D341Med (cell line): ENCODE measurements at places on chromosomes 2 and 18.

- no peak for DNase-seq
Measured at GRCh38 chr18:26185267-26185666, 41.0 kb upstream of the TAF4B start.

GRCh38 chr2:24400207-24400907 is 40.0 kb upstream of the ITSN2 start:
- no peak for DNase-seq

DNA sequence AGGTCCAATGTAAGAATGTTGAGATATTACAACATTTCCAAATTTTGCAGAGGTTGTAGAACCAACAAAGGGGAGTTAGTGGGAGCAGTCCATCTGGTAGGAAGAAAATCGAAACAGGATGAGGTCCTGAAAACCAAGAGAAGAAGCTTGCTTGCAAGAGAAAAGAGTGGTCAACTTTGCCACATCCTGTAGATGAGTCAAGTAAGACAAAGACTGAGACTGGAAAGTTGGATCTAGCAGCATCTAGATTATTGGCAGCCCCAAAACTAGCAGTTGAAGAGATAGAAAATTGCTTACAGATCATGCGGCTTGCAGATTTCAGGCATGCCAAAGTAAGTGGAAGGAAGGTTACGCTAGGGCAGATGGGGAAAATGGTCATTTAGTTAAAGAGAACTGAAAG is 378.9 kb downstream of the GRB14 start:
- DNase-seq = no peak

DNA sequence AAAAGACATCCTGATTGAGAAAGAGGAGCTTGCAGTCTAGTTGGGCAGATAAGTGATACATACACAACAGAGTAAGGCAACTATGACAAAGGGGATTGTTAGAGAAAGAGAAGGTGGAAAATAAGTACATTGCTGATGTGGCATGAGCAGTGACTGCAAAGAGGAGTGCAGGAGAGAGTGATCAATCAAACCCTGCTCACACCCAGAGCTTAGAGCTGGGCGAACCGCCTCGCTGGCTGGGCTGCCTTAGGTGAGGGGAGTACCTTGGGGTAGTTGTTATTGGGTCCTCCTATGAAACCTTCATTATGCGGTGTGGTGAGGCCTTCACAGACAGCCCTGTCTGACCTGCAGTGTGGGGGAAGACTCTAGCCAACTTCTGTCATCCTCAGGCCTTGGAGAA is 161.7 kb downstream of the FHOD3 start:
- DNase-seq = no peak

- DNase-seq = no peak
Measured at GRCh38 chr2:57313678-57314077, 732.9 kb upstream of the VRK2 start.

DNA sequence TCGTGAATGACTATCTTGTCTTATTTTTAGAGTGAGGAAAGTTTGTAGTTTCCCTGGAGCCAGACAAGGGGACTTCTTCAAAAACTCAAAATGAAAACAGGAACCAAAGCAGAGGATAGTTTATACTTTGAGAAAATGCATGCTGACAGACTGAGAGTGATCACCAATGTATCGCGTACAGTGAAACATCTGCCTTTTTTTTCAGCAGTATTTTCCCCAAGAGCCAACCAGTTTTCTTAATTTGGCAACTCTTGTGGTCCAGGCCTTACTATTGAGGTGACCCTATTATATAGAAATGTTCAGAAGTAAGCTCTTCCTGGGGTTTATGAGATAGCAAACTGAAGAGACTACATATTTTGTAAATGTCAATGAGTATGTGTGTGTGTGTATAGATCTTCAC is 153.7 kb upstream of the VRK2 start:
- no peak for DNase-seq
